Stimulated activated CD8-positive, alpha-beta memory T cell treated with anti-CD3 and anti-CD28 coated beads, Interleukin-15, amount 100 ng/mL, for 4 hours (primary cell): ENCODE measurements at places on chromosomes 3 and 15.

- no peak for DNase-seq
Observed at GRCh38 chr15:37880009-37880834, 54.2 kb upstream of the TMCO5A start.

- no peak for DNase-seq
Observed at GRCh38 chr3:60434950-60435349, 816.3 kb downstream of the FHIT start.

DNA sequence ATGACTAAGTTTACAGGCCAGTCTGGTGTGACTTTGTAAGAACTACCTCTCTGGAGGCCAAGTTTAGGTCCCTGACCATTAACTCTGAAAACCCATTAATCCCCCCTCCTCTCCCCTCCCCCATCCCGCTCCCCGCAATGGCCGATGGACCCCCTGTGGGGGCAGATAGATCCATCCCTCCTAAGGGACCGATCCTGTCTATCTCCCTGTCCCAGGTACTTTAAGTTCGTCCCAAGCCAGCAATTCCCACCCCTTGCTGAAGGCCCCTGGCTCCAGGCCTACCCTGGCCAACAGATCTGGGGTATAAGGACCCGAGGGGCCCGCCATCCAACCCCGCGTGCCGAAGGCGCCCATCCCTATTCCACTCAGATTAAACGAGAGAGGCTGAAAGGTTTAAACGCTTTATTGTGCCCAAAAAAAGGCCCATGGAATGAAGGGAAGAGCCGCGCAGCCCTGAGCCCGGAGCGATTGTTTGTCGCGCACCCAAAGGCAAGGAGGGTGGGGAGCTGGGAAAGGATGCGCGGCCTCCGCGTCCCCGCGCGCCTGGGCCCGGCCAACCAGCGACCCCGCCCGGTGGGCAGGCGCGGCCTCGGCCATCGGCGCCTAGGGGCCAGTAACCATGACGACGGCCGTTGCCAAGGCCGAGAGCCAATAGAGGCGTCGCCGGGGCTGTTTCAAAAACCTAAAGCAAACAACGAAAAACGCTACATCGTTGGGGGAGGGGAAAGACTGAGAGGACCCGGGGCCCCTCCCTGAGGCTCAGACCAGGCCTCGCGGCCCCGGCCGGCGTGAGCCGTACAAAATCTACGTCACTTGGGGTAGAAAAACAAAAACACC, 35.9 kb downstream of the HMCES start:
- no peak for DNase-seq

DNA sequence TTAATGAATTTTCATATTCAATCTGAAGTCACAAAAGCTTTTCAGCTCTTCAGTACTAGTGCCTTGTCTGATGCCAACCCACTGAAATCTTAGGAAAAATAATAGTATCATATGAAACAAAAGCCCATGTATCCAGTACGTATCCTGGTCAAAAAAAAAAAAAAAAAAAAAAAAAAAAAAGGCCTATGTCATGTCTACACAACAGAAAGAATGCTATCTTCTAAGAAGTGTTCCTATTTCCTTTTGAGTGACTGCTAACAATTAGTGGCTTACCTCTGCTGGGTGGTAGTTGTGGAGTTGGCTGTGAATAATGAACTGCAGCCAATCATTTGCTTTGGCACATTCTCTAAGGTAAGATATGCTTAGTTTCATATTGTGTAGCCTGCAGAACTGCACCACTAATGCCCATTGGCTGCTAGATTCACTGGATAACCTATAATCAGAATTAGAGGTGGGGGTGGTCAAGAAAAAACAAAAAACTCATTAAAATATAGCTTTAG, 59.6 kb downstream of the EIF3J start:
- no peak for DNase-seq

DNA sequence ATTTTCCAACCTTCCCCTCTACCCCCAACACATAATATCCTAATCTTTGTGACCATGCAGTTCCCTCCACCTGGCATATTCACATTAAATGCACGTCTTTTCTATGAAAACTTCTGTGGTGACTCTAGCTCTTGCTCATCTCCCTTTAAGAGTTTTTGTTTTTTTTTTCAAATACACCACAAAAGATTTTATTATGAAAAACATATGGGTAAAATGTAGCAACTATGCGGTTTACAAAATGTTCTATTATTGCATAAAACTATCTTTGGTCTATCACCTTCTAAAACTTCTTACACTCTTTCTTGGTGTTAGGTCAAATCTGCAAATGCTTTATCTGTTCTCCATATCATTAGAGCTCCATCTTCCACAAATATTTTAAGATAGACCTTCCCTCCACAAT, 38.6 kb upstream of the ADGRG7 start:
- no peak for DNase-seq

- DNase-seq, result no peak
Observed at GRCh38 chr3:37969596-37970100, 20.9 kb upstream of the VILL start.

GRCh38 chr3:66618066-66618465, 117.2 kb upstream of the LRIG1 start:
- no peak for DNase-seq

GRCh38 chr15:58046467-58046866, 19.0 kb downstream of the ALDH1A2 start:
- DNase-seq, result no peak

DNA sequence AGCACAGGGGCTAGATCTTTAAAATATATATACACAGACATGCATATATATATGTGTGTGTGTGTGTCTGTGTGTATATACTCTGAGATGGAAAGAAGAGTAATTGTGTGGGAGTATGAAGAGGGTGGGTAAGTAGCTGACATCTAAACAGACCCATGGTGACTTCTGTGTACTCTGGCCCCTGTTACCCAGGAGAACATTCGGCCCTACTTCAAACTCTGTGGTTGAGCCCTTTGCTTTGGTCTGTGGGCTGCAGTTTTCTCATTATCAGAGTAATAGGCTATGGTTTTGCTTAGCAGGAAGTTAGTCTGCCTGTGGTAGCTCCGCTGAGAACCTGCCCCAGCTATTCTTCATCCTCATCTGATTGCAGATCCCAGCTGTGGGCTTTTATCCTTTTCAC, 141.4 kb downstream of the RBPMS2 start:
- no peak for DNase-seq

GRCh38 chr15:80932513-80932815, 57.2 kb downstream of the MESD start:
- DNase-seq, result no peak

DNA sequence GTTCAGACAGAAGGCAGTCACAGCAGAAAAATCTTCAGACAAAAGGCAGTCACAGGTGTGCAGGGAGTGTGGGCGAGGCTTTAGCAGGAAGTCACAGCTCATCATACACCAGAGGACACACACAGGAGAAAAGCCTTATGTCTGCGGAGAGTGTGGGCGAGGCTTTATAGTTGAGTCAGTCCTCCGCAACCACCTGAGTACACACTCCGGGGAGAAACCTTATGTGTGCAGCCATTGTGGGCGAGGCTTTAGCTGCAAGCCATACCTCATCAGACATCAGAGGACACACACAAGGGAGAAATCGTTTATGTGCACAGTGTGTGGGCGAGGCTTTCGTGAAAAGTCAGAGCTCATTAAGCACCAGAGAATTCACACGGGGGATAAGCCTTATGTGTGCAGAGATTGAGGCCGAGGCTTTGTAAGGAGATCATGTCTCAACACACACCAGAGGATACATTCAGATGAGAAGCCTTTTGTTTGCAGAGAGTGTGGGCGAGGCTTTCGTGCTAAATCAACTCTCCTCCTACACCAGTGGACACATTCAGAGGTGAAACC, 27.6 kb downstream of the ZNF589 start:
- peak; percentile 92 for DNase-seq

DNA sequence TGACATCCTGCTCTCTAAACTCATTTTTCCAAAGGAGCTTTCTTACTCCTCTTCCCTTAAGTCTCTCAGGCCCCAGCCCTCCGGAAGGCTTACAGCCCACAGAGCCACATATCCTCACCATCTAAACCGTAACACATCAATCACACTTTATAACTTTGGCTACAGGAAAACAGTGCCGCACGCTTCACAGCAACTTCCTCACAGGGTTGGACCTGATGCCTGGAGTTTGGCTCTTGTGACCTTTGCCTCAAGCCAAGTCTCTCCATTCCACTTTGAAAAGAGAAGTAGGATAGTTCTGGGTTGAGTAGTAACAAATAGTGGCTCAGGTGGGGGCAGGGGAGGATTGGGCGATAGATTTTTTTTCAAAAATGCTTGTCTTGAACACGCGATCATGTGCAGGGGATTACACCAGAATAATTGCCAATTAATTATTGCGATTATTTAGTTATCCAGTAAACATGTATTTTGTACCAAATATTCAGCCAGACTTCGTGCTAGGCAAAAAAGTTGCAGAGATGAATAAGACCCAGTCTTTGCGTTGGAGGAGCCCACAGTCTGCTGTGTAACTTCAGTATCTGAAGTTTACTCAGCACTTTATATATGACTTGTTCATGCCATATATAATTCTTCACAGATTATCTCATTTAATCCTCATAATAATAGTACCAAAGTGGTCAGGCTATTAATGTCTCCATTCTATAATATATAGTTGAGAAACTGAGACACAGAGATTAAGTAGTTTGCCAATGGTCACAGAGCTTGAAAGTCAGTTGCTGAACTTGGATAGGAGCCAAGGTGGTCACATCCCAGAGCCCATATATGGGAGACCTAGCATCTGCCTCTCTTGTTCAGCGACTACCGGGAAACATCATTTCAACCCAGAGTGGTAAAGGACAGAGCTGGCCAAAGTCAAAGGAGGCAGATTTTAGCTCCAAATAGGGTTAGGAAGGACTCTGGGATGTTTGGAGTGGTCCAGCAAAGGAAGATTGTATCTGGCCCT, 2.4 kb upstream of the ETV5 start:
- no peak for DNase-seq

- no peak for DNase-seq
Observed at GRCh38 chr15:56168394-56168793, 75.3 kb downstream of the RFX7 start.

- DNase-seq, result peak; percentile 1
Observed at GRCh38 chr3:176872771-176873209, 324.5 kb downstream of the TBL1XR1 start.

DNA sequence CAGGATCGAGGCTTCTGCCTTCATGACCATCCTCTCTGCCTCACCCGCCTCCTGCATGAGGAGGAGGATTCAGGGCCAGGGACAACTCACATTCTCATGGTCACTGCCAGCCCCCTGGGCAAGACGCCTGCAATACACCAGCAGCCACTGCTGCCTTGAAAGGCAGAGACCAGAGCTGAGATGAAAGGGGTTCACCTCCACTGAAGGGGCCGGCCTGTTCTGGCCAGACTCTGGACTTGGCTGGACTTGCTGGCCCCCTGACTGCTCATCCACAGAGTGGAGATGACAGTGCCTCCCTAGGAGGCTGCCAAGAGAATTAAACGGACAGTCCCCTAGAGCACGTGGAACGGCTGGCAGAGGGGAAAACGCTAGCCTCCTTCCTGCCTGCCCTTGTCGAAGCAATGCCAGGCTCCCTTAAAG, 35.2 kb downstream of the MGLL start:
- DNase-seq, result no peak

DNA sequence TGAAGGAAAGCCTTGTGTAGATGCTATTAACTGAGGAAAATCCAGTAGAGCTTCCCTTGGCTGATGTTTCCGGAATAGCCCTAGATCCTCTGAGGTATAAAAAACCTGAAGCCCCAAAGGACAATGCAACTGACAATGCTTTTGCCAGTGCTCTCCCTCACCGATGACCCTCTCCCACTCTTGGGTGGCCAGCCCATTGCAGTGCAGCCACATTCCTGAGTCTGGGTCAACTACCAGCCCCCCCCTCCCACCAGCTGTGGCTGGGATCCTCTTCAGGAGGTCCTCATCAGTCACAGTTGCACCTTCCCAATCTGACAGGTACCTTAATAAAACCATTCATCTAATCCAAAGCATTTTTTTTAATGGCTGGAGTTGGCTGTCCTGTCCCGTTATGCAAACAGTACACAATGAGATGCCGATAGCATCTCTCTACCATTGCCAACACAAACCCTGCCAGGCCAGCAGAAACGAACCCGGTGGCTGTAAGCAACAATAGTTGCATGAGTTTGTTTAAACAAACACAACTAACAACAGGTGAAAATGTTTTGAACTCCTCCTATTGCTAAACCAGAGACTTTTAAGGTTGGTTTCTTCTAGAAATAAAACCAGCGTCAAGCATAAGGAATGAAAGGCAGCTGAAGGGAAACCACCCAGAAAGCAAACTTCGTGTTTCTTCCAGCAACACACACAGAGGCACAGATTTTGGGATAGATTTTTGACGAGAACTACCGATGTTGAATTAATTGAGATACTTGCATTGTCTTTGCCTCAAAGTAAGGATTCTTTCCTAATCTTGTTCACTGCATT, 128.3 kb upstream of the ARHGEF3 start:
- no peak for DNase-seq

DNA sequence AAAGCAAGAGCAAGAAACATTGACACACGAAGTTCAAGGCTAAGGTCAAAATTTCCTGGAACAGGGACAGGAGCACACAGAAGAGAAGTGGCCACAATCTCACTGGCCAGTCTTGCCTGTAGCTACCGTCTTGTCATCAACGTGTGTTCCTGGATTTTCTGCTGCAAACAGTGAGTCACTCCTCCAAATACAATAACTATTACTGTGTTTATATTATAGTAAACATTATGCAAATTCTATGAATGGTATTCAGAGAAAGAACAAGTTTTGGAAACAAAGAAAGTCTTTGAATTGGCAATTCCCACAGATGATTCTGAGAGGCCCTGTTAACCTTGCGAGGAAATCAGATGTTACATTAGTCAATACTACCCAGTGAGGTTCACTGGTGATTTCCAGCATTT, 220.5 kb downstream of the FAM43A start:
- no peak for DNase-seq

DNA sequence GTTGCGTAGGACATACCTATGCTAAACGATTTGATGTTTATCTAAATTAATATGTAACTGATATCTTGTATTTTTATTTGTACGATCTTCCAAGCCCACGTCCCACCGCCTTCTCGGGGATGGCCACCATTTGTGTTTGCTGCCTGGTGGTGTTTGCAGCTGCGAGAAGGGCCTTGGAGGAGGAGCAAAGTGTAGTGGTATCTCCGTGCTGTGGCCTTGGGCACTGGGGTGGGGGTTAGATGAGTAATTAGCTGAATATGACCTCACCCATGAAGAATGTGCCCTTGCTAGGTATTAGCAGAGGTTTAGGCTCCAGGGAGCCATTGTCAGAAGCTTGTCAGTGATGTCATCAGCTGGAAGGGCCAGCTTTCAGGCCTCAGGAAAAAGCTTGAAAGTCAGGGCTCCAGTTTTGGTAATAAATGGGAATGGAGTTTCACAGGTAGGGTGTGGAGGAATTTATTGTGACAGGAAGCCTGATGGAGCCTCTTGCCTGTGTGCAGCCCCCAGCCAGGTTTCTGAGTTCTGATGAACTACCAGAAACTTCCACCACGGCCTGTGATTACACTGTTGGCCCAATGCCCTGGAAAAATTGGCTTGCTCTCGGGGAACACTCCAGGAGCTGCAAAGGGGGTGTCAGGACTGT, 41.0 kb downstream of the FLNB start:
- no peak for DNase-seq
